ENCODE measurements at places on chromosomes 2 and 18.

GRCh38 chr2:236208019-236208926 is 40.1 kb upstream of the GBX2 start:
- no peak for DNase-seq

- DNase-seq, result no peak
Observed at GRCh38 chr2:70716131-70716743, 51.8 kb downstream of the ADD2 start.

DNA sequence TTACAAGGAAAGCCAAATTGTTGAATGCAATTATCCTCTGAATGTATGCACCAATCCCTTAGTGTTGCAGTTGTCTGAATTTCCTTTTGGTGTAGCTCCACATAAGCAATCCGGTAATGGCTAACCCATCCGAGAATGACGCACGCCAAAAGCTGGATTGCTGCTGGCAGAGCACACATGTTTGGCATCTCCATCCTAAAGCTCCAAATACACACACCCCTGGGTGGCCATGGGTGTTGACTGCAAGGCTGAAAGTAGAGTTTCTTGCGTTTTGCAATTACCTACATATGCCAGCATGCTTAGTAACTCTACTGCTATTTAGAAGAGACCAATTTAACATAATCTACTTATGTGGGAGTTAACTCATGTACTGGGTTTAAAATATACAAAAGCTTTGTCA is 53.1 kb downstream of the KCTD1 start:
- DNase-seq, result no peak

- DNase-seq, result no peak
Observed at GRCh38 chr2:14806613-14807012, 174.1 kb downstream of the LRATD1 start.

DNA sequence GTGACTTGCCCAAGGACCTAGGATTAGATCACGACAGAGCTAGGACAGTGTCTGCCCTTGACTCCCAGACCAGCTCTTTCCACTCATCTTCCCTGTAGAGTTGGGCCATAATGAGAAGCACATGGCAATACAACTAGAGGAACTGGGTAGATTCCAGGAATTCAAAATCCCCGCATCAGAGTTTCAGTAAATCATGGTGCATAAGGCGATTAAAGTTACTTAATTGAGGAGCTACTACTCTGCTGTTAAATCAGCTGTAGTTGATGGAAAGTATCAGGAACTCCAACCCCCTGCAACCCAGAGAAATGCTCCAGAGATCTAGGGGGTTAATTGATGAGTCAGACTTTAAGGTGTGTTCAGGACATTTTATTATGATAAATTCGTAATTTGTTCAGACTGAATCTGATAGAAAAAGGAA is 5.7 kb downstream of the ANTXR1 start:
- DNase-seq, result no peak

GRCh38 chr2:138648606-138649005 is 131.6 kb downstream of the NXPH2 start:
- DNase-seq, result no peak

DNA sequence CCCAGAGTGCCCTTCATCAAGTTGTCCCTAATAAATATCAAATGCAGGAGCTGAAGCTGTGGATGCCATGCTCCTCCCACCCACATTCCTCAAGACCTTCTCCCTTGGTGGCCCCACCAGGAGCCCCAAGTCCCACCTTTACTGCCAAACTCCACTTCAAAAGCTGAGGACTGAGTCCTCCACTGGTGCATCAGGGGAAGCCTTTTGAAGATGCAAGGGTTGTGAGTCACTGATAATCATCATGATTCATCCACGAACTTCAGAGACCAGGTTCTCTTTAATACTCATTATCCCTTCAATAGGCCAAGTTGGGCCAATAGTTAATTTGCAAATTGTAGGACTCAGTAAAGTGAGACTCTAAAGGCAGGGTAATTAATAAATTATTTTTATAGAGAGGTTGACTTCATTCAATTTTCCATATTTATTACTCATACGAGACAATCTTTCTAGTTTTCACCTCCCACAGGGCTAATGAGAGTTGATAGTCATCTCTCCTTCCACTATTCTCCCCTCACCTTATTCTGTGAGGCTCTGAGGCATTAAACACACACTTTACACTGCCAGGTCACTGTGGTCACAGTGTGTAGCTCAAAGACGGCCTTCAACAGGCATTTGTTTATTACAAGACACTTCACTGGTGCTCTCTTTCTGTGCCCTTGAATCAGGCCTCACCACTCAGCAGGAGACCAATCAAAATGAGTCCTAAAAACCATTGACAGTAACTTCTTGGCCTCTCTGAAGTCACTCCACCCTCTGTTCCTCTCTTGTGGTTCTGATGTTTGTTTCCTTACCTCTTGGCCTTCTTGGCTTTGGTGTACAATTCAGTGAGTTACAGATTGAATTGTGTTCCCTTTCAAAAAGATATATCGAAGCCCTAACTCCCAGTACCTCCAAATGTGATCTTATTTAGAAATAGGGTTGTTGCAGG is 99.9 kb downstream of the TRIB2 start:
- DNase-seq, result no peak

- DNase-seq, result no peak
Observed at GRCh38 chr2:178700922-178701342, 106.3 kb downstream of the TTN start.

DNA sequence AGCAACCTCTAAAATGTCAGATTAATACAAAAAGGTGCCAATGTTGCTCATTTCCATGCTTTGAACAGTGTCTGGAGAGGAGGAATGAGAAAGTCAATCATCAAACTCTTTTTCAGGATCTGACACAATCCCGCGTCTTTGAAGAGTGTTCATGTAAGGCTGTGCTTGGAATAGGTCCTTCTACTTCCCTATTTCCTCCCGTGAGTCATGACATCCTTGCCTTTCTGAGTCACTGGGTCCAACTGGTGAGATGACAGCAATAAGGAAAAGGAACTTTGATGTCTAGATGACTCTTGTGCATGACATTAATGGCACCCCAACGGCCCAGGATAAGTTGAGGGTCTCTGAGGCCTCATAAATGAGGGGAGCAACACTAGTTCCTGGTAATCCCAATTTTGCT is 109.0 kb upstream of the CELF4 start:
- DNase-seq, result no peak

GRCh38 chr2:98233941-98234340 is 112.3 kb upstream of the CNGA3 start:
- DNase-seq, result no peak

DNA sequence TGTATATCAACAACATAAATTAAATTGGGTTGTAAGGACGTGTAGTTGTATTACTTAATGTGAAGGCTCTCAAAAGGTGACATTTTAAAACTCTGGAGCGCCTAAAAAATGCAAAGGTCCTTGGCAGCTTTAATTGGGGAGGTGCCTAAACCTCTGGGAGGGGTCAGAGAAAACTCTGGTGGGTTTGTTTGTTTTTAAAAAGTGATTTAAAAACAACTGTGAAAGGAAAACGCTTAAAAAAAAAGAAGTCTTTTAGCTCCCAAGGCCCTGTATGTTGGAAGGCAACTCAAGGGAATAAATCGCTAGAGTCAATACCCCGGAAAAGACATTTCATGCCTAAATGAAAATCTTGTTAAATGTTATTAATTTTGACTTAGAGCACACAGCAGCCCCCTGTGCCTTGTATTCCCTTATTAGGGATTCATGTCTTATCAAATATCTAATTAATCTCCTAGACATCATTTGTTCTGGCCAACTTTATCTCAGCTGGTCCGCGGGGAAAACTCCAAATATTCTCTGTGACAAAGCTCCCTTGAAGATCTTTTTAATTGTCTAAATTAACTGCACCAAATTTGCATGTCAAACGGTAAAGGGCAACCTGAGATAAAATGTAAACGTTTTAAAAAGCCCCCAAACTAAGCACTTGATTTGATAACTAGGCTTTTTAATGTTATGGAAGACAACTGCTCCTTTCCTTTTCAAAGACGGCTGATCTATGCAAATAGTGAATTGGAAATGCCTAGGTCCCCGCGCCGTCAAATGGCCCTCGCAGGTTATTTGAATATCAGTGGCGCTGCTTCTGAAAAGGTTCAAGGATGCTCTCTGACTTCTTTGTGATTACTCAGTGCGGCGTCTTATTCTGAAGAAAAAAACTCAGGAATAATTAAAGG is 4.2 kb downstream of the SP9 start:
- DNase-seq, result no peak

GRCh38 chr2:46230115-46230571 is 67.1 kb upstream of the EPAS1 start:
- no peak for DNase-seq

GRCh38 chr2:5710615-5711014 is 18.4 kb downstream of the SOX11 start:
- no peak for DNase-seq

GRCh38 chr2:200689115-200689514 is 103.3 kb downstream of the AOX1 start:
- no peak for DNase-seq

DNA sequence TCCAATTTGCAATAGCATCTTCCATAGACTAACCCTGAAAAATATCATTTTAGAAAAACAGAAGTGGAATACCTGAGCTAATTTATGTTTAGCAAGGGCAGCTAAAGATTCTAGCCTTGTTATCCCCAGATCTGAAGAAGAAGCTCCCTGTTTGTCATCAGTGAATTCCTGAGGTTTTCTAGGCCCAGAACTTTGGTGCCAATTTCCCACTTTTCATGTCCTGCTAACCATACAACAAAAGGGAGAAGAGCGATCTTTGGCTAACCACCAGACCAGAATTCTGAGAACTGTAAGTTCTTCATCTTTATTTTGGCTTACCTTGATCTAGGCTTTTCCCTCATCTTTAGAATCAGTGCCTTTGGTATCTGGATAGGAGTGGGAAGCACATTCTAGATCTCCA is 51.3 kb upstream of the RASGRP3 start:
- DNase-seq, result no peak

- DNase-seq, result no peak
Observed at GRCh38 chr2:168518555-168519066, 62.5 kb downstream of the CERS6 start.

DNA sequence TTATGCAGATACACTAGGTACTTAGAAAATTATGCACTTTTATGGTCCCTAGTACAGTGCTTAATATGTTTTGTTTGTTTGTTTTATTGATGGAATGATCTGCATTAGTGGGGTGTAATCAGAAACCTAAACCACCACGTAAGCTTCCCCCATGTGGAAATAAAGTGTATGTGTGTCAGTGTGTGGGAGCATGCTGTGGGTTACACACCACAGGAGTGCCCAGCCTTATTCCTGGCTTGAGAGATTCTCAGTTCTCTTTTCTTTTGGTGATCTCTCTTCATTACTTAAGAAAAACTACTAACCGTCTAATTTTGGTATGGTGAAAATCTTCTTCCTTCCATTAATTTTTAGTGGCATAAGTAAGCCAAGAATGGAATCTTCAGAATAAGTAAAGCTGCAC is 398.6 kb downstream of the DCDC2C start:
- DNase-seq, result no peak

- DNase-seq, result no peak
Observed at GRCh38 chr2:159090514-159091201, 122.2 kb downstream of the TANC1 start.

- DNase-seq, result no peak
Observed at GRCh38 chr2:227597998-227598397, 695 bp upstream of the SCYGR2 start.
